ENCODE measurements at places on chromosomes 4 and X. TPM values are rescaled to one million over a fixed set of nuclear protein-coding genes. Genes with fewer than 3 reads are reported as not detected.

GRCh38 chrX:85590638-85591037 is 211.2 kb upstream of the POF1B start:
- DNase-seq = no peak

DNA sequence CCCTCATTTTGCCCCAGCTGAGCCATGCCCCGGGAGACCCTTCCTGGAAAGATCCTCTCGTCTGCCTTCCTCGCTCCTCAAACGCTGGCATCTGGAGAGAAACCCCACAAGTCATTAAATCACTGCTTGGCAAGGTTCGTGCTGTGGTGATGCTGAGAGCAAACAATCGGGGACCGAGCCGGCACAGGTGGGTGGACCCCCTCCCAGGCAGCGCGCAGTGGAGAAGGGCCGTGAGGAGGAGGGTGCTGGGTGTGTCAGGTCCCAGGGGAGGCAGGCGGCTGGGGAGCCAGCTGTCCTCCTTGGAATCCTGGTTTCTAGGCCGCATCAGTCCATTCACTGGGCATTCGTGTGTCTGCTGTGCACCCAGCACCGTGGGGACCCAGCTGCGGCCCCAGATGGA is 64.9 kb upstream of the PSAPL1 start:
- no peak for DNase-seq

DNA sequence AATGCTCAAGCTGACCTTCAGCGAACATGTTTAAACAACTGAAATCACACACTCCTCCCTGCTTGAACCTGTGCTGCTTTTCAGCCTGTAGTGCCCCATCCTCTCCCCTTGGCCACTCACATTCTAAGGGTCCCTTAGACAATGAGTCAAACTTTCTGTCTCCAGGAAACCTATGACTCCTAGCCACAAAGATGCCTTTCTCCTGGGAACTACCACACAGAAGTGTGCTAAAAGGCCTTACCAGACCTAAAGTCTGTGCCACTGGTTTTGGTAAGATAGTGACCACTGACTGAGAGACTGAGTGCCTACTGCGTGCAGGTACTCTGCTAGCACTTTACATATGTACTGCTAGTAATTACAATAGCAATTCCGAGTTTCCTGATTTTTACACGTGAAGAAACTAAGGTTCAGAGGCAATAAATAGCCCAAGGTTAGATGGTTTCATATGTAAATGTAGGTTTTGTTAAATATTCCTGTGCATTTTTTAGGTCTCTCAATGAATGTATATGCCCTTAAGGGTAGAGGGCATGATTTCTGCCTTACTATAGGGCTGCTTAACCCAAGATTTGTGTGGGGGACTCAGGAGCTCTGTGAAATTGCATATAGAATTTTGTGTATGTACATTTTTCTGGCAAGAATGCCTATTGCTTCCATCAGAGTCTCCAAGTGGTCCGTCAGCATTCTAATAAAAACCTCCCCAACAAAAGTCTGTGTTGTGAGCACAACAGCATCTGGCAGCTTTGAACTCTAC is 71.1 kb downstream of the NSG1 start:
- no peak for DNase-seq

DNA sequence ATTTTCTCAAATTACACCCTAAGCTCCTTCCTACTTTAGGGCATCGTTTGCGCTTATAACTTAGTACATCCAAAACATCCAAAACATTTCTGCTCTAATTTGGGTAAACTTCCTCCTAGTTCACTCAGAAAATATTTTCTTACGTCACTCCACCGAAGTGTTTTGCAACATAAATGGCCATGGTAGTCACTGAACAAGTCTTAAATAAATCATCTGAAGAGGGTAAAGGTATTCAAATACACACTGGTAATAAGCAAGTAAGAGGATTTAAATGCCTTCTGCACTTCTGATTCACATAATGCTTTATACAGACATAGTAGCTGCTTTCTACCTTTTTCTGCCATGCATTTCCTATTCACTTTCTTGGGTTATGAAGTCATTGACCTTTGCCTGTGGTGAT is 991.9 kb downstream of the NLGN4X start:
- DNase-seq = no peak

GRCh38 chr4:138645289-138645688 is 370.3 kb upstream of the NOCT start:
- no peak for DNase-seq

CENPVL1 gene
- not detected for polyA plus RNA-seq

PDE6B gene
- 16.0 TPM for polyA plus RNA-seq

DNA sequence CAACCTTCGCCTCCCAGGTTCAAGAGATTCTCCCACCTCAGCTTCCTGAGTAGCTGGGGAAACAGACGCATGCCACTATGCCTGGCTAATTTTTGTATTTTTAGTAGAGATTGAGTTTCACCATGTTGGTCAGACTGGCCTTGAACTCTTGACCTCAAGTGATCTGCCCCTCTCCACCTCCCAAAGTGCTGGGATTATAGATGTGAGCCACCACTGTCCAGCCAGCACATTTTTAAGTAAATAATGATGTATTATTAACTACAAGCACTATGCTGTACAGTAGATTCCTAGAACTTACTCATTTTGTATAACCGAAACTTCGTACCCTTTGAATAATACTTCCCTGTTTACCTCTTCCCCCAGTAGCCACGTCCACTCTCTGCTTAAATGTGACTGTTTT is 96.0 kb upstream of the GABRG1 start:
- no peak for DNase-seq

ADAM29 gene
- not detected for polyA plus RNA-seq

PABPC4L gene
- not detected for polyA plus RNA-seq

NAA11 gene
- not detected for polyA plus RNA-seq

DNA sequence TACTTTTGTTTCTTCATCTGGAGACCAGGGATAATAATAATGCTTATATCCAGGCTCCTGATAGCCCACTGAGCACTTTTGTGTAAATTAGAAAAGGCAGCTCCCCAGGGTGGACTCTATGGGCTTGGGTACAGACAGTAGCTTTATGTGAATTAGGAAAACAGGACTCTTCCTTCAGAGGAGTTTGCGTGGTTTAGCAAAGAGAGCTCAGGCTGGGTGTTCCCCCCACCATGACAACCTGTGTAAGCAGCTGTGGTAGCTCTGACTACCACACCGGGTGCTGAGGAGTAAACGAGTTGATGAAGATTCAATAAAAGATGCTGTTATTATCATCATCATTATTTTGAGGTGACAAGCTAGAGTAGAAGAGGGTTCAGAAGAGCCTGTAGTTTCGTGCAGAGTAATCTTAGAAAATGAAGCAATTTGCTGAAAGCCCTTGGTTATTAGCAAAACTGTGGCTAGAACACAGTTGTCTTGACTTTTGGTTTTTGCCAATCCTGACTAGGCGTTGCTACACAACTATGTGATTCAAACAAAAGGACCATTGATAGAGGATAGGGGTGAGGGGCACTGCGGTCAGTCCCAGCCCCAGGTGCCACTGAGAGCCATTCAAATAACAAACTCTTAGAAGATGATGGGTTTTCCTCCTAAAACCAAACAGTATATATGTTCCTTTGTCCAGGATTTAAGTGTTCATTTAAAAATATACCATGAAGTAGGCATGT is 60.6 kb upstream of the LIMCH1 start:
- no peak for DNase-seq

DNA sequence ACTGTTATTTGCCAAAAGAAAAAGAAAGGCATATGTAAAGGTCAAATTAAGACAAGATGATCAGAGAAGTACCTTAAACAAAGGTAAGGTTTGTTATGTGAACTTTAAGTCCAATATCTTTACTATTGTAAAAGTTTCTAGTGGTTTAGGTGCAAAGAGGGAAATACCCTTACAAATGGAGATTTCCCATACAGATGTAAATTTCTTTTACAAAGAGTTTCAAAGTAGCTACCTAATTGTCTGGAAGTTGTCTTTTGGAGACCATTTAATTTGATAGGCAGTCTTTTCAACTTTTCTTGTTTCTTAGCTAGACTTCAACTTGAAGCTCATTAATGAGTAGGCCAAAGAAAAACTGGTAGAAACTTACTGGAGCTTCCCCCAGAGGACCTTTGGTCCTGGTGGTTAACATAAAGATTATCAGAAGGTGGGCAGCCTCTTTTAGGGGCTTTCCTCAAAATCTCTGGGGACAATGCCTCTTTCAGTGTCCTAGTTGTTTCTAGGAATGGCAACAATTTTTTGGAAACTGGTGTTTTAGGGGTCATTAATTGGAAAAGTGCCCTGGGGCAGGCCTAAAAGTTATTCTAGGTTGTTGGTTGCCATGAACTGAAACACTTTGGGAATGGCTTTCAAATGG is 297.3 kb downstream of the GUCY2F start:
- no peak for DNase-seq

DNA sequence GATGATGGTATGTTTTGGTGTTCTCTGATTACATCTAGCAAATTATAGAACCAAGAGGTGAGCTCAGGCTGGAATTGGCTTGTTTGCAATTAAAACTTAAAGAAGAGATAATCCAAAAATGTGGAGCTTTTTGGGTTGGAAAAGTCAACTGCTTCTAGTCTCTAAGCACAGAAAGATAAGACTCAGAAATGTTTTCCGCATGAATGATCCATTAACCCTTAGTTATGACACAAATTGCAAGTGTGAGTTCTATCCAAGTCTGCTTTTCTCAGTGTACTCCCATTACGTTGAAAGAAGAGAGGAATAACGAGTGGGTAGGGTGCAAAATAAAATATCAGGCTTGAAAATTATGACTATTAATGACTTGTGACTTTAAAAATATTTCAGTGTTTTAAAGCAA is 38.5 kb downstream of the HPGD start:
- DNase-seq = no peak

GRCh38 chr4:98993419-98994071 is 2.0 kb upstream of the METAP1 start:
- no peak for DNase-seq

DNA sequence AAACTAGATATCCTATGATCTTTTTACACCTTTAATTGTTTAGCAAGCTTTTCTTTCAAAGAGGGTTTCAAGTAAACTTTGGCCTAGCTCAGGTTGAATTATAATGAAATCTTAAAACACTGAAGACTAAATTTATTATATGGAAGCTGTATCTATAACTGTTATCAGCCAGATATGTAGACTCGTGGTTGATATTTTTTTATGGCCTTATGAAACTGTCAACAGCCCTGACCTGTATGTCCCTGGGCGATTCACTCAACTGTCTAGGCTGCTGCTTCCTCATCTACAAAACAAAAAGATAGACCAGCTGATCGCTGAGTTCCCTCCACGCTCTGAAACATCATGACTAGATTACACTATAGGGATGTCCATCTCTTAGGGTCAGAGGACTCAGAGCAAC is 21.2 kb upstream of the PDK3 start:
- DNase-seq = no peak

DNA sequence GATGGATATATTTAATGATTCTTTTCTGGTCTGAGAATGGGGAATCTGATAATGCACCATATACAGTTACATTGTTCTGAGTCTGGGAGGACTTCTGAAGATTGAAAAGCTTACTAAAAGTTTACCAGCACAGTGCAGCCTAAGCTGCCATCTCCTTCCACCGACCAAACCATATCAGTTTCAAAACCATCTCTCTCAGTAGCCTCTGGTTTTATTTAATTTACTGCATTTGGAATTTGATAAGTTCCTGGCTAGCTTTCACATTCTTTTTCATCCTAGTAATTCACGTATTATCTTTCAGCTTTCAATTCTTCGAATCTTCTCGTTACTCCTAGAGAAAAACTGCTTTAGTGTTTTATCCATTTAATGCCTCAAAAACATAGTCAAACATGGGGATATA is 181.4 kb upstream of the HCCS start:
- no peak for DNase-seq

GRCh38 chr4:169540774-169541173 is 71.6 kb downstream of the NEK1 start:
- DNase-seq = no peak

PCSK1N gene
- polyA plus RNA-seq = 15.3 TPM

ARHGEF6 gene
- polyA plus RNA-seq = 86.1 TPM

DNA sequence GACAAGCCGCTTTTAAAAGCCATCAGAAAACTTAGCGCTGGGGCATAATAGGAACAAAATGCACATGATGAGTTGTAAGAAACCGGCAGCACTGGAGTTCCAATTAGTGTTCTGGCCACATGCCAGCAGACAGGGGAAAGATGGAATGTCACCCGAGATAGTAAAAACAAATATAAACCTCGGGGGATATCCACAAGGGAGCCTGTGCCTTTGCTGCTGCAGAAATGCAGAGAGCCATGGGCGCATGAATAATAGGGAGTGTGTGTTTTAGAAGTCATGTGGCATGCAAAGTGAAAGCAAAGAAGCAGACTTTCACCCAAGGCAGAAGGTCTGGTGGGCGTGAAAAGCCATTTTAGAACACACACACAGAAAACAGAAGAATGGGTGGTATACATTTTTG is 19.1 kb downstream of the GPRASP3 start:
- no peak for DNase-seq

DNA sequence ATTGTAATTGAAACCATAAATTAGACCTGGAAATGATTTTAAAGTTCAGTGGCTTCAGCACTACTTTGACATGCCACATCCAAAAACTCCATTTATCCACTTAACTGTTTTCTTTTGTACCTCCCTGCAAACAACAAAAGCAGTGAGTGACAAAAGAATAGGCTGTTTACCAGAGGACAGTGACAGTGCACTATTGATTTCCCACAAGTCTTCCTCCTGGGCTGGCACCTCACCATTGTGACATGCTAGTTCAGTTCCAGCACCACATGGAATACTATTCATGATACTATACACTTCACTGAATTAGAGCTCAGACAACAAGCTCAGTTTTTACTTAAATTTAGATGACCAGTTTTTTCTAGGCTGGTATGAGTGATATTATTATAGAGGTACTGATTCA is 29.3 kb downstream of the MOSPD2 start:
- DNase-seq = no peak

DNA sequence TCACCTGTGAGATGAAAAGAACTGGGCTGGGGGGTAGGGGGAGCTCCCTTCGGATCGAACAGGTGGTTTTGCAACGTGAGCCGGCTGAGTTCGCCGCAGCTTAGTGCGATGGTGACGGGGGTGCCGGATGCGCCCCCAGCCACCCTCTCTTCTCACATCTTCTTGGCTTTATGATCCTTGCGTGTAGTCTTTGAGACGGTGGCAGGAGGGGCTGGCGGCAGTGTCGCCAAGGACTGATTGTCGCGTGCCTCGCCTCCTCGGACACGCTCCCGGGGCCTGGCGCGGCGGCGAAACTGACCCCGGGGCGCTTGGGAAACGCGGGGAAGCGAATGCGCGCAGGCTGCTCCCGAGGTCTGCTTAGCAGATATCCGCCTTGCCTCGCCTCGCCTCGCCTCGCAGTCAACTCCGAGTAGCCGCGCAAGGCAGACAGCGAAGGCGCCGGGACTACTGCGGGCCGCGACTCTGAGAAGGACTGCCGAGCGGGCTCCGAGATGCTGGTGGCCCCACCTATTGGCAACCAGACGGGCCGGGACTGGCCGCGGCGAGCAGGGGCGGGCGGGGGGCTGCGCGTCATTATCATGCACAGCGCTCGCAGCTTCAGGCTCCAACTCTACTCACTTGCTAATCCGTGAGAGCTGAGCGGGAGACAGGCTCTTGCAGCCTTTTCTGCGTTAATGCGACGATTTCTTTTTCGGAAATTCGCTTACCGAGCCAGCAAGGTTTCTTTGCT is 1.5 kb downstream of the GRID2 start:
- DNase-seq = no peak

DNA sequence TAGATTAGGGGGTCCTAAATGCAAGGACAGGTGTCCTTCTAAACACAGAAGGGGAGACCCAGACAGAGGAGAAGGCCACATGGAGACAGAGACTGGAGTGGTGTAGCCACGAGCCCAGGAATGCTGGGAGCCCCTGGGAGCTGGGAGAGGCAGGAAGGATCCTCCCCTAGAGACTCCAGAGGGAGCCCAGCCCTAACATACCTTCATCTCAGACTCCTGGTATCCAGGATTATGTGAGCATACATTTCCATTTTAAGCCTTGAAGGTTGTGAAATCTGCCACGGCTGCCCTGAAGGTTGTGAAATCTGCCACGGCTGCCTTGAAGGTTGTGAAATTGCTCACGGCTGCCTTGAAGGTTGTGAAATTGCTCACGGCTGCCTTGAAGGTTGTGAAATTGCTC is 148.4 kb downstream of the ASMT start:
- DNase-seq = no peak
